ENCODE measurements at places on chromosomes 7 and 10. TPM values are rescaled to one million over a fixed set of nuclear protein-coding genes. Genes with fewer than 3 reads are reported as not detected.

GPR26 gene
- not detected for total RNA-seq

DNA sequence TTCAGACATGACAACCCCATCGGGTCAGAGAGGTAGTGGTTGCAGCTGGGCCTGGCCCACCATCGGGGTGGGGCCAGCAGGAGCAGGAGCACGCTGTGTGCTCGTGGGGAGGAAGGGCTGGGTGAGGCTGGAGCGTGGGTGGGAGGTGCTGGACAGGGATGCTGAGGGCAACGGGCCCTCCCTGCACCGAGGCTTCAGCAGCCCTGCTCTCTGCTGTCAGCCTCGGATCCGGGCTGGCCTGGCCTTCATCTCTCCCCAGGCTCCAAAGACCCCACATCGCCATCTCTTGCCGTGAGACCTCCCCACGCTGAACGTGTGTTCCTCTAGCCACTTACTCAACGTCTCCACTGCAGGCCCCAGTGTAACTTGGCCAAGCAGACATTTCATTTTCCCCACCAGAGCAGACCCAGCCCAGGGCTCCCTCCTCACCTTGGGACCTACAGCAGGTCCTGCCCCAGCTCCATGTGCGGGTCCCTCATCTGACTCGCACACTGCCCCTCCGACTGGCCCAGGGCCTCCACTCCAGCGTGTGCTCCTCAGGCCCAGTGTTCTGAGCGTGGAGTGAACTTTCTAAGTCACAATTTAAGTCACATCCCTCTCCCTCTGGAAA, 462.4 kb downstream of the DNAJB6 start:
- DNase-seq: no peak

- DNase-seq: no peak
Measured at GRCh38 chr10:115727129-115727528, 545.9 kb downstream of the GFRA1 start.

PIK3AP1 gene
- total RNA-seq: not detected

DNA sequence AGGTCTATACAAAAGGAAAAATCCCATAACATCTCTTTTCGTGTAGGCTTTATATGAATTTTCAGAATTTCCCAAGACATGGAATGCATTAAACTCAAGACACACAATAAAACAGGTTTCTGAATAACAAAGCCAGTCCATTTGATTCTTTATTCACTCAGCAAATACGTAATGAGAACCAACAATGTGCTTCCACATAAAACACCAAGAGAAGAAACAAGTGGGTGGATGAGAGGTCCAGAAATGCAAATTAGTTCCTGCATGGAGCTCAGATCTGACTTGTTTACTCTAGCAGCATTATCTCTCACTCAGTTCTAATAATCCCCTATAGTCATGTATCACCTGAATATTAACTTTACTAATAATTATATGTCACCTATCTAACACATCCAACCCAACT, 249.5 kb downstream of the LRRTM3 start:
- no peak for DNase-seq

GRCh38 chr7:107291434-107291833, 122.6 kb downstream of the HBP1 start:
- peak; percentile 23 for DNase-seq
